ENCODE measurements at places on chromosomes 5 and 9. TPM values are rescaled to one million over a fixed set of nuclear protein-coding genes. Genes with fewer than 3 reads are reported as not detected.

Gene IGFBPL1
- total RNA-seq = 0.13 TPM

Gene PCDHGA4
- total RNA-seq = 2.1 TPM

Gene IL9
- total RNA-seq = not detected

Gene FGF10
- total RNA-seq = not detected

Gene CDK5RAP2
- 18.7 TPM for total RNA-seq

Gene PDZD2
- 1.2 TPM for total RNA-seq

Gene LCN10
- 0.13 TPM for total RNA-seq

Gene SYK
- 0.13 TPM for total RNA-seq

Gene SEMA5A
- under 0.01 TPM for total RNA-seq

Gene DRD1
- total RNA-seq = not detected

Gene NPR2
- total RNA-seq = 1.5 TPM

Gene NUTM2F
- not detected for total RNA-seq

Gene ECM2
- not detected for total RNA-seq

Gene CTSV
- total RNA-seq = 0.25 TPM

Gene P4HA2
- 29.8 TPM for total RNA-seq

Gene DCTN4
- 29.7 TPM for total RNA-seq

Gene SKP2
- 22.5 TPM for total RNA-seq

Gene FSTL4
- 0.25 TPM for total RNA-seq

Gene LCP2
- 0.26 TPM for total RNA-seq

Gene GPR150
- 0.13 TPM for total RNA-seq

Gene ZNF300
- total RNA-seq = 4.6 TPM

Gene PRRC2B
- 31.1 TPM for total RNA-seq

Gene TYRP1
- total RNA-seq = 0.51 TPM

Gene CDH9
- total RNA-seq = not detected

Gene PALM2AKAP2
- under 0.01 TPM for total RNA-seq

Gene SLC34A1
- not detected for total RNA-seq

Gene TICAM2
- 0.25 TPM for total RNA-seq

Gene ACOT12
- total RNA-seq = not detected
